ENCODE measurements at places on chromosomes 13 and 19.

- DNase-seq: no peak
These were observed 462.1 kb downstream of the OLFM4 start for GRCh38 chr13:53490752-53491151.

DNA sequence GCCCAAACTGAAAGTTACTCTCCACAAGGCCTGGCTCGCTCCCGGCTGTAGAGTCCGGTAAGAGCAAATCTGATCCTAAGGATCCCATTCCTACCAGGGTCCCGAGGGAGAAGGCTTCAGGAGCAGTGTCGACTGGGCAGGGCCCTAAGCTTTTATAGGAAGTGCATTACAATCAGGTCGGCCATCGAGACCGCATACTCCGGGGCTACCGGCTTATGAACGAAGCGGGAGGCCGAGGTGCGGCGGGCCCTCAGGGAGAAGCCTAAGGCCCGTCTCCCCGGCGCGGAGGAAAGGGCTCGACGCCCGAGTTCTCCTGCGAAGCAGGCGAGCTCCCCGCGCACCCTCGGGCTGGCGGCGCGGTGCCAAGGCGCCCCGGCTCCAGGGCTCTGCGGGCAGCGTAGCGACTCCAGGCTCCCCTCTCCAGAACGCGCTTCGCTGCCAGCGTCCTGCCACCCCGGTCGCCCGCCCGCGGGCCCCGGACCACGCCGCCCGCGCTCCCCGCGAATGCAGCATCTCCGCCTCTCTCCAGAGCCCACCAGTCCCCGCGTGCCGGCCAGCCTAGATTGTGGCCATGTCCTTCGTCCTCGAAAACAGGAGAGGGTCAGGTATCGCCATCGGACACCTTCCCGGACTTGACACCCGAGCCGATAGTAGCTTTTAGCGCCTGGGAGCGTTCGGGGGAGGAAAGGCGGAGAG is 1.4 kb downstream of the EFNB2 start:
- DNase-seq: no peak

DNA sequence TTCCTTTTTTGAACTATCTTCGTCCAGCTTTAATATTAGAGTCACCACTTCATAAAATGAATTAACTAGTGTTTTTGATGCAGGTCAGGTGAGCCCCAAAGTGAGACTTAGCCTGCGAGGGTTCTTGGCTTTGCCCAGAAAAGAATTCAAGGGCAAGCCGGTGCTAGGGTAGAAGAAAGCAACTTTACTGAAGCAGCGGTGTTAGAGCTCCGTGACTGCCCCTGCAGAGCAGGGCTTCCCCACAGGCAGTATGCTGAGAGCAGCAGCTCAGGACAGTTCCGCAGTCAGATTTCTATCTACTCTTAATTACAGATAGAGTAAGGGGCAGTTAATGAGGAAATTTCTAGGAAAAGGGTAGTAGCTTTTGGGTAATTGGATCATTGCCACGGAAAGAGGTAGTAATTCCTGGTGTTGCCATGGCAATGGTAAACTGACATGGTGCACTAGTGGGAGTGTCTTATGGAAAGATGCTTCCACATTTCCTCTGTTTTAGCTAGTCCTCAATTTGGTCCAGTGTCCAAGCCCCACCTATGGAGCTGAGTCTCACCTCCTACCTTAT is 432.2 kb upstream of the ZNF507 start:
- no peak for DNase-seq

- no peak for DNase-seq
These were observed 51.6 kb downstream of the USP12 start for GRCh38 chr13:27120011-27120410.

DNA sequence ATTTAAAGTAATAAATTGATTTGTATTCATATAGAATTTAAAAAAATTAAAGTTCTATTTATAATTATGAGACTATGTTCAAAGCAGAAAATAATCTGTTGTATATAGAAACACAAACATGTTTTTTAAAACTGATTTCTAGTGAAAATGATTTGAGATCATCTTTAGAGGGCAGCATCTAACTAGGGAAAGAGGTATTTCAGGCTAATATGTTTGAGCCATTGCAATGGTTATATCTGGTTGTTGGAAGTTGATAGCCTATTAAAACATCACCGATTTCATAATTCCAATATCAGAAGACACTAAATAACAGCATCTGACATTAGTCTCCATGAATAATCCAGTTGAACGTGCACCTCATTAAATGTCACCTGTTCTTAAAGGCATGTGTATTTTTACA is 79.8 kb upstream of the SLITRK6 start:
- no peak for DNase-seq
